NCI-H524 (cell line): ENCODE measurements at places on chromosomes 16 and 17.

DNA sequence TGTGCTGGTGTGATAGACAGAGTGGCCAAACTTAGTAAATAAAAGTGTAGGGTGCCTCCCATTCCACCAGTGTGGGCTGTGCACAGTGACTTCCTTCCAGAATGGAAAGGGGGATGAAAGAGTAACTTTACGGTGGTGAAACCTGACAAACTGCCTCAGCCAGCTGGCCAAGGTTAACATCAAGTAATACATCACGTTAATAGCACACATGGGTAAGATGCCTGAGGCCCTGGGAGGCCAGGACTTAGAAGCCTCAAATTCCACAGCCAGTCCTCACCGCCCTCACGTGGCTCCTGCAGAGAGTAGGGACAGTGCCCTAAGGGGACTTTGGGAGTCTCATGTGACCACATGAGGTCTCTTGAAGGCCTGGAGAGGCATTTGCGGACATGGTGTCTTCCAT is 14.1 kb downstream of the RMI2 start:
- no peak for DNase-seq

GRCh38 chr16:58046054-58046881 is 20.7 kb downstream of the MMP15 start:
- DNase-seq = no peak

DNA sequence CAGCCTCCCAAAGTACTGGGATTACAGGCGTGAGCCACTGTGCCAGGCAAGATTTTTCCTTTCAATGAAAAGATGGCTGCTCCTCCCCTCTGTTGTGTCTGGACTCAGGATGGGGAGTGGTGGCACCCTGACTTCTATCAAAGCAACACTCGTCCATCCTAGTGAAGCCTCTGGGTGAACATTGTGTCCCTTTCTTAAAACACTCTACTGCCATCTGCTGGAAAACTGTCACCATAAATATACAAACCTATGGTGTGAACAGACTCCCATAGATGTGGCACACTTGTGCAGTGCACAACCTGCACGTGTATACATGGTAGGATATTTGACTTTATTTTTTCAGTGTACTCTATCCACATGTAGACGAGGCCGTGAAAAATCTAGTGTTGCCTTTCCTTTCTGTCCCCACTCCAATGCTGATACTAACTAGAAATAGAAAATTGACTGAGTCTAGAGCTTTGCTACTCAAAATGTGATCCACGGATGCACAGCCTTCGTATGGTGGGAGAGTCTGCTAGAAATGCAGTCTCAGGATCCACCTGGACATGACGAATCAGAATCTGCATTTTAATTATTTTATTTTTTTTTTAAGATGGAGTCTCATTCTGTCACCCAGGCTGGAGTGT is 55.9 kb upstream of the PLCG2 start:
- DNase-seq = peak; percentile 93

DNA sequence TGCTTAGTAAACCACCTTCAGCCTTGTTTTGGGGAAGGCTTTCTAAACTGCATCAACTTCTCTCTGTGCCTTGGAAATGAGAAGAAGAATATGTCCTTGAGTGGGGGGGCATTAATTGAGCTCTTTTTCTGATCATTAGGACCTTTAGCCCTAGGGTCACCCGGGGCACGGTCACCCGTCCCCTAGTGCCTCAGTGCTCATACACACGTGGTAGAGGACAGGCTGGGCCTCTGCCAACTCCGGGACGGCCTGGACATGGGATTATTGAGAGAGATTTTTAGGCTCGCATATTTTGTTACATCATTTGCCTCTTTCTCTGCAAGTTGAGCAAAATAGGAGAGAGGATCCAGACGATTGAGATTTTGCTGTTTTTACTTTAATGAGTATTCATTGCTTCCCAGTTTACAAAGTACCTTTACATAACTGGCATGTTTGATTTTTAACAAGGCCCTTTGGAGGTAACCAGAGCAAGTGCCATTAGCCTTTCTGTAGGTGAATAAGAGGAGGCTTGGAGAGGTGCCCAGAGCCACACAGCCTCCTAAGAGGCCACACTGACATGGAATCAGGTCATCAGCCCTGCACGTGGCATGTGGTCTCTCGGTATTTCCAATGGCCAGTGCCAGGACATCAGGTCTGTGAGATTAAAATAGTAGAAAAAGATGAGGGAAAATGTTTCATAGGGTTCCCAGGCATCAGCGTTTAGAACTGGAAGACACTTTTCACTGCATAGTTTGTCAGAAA is 11.1 kb downstream of the PMM2 start:
- no peak for DNase-seq

DNA sequence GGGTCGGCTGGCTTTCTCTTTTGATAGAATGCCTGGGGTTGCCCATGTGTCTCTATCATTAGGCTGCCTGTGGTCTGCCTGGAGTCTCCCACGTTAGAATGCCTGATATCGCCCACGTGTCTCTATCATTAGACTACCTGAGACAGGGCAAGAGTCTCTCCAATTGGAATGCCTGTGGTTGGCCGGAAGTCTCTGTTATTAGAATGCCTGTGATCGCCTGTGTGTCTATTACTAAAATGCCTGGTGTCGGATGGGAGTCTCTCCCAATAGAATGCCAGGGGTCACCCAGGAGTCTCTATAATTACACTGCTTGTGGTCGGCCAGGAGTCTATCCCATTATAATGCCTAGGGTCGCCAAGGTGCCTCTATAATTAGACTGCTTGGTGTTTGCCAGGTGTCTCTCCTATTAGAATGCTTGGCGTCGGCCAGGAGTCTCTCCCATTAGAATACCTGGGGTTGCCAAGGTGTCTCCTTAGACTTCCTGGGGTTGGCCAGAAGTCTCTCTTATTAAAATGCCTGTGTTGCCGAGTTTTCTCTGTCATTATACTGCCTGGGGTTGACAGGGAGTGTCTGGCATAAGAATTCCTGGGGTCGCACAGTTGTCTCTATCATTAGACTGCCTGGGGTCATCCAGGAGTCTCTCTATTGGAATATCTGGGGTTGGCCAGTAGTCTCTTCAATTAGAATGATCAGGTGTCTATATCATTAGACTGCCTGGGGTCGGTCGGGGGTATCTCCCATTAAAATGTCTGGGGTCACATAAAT is 2272.8 kb downstream of the TP53TG3F start:
- no peak for DNase-seq

DNA sequence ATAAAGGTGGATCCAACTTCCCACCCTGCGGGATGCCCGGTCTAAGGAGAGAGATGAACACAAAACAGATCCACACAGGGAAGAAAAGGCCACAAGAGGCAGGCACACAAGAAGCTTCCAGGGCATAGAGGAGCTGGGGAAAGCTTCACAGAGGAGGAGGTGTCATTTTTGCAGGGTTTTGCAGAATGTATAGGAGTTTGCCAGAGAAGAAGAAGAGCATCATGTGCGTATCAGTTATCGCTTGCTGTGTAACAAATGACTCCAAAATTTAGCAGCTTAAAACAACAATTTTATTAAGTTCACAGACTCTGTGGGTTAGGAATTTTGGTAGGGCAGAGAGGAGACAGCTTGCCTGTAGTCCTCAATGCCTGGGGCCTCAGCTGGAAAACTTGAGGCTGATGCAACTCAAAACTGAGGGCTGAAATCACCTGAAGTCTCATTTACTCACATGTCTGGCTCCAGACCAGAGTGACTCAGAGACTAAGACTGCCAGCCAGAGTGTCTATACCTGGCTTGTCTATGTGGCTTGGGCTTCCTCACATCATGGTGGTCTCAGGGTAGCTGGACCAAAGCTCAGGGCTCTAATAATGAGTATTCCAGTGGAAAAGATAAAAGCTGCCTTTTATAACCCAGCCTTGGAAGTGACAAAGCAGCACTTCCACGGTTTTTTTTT is 33.9 kb upstream of the ZNF423 start:
- DNase-seq = no peak

- no peak for DNase-seq
These were observed 30.4 kb downstream of the TMEM100 start for GRCh38 chr17:55692276-55692675.

GRCh38 chr16:29848420-29849297 is 14.4 kb downstream of the CDIPT start:
- peak; percentile 84 for DNase-seq

DNA sequence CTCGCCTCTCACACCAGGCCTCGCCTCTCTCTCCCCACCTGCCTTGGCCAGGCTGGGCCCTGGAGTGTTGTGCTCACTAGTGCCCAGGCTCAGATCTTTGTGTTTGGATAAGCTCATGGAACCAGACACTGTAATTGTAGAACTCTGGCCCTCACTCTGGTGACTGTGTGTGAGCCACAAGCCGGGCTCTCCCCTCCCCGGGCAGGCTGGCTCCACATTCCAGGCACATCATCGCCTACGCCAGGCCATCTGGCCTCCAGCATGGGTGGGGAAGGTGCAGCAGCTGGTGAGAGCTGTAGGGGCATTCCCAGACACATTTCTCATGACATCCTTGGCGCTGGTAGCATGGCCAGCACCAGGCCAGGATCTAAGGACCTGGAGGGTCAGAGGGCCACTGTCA is 202.3 kb downstream of the RAB11FIP4 start:
- DNase-seq = peak; percentile 94

DNA sequence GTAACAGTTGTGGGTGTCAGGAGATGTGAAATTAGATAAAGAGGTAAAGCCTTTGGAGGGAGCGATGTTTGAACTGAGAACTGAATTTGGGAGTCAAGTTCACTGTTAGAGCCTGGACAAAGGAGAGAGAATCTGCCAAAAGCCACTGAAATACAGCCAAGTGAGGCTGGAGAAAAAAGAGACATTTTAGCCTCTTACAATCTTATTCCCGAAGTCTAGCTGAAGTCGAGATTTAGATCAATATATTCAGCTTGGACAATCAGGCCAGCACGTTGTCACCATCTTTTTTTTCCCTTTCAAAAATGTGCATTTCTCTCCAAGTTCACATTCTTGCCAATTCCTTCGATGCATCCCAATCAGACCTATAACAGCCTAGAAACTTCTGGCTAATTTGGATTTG is 312.2 kb downstream of the RBFOX1 start:
- no peak for DNase-seq

DNA sequence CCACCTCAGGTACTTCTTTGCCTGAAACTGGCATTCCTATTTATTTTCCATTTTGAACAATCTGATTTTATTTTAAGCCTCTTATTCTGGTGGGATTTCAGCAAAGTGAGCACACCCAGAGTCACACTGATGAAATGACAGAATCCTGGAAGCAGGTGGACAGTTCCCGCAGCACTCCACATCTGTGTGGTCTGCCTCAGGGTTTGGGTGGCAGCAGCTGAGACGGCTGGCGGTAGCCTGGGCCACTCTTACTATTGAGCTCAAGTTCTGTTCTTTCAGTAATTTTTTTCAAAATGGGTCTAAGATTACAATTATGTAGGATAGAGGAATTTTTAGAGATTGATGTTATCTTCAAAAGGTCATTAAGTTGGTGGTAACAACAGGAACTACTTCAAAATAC is 32.5 kb upstream of the ENDOV start:
- no peak for DNase-seq

DNA sequence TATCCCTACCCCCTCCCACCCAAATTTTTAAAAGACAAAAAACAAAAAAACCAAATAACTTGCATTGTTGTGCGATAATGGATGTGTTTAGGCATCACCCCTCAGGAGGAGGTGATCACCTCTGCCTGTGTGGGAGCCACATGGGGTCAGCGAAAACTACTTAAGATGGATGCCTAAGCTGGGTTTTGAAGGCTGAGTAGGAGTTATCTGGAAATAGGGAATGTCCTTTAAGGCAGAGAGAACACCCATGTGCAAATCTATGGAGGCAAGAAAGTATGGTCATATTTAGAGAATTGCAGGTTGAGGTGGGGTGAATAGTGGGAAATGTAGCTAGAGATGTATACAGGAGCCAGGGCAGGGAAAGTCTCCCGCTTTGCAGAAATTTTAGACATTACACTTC is 5.6 kb upstream of the TACO1 start:
- DNase-seq = no peak

GRCh38 chr16:50201787-50202186 is 48.7 kb downstream of the TENT4B start:
- DNase-seq = no peak

- no peak for DNase-seq
These were observed 5.6 kb downstream of the KIAA0513 start for GRCh38 chr16:85033171-85033570.

- DNase-seq = no peak
These were observed 220.0 kb downstream of the NTN1 start for GRCh38 chr17:9241371-9241712.

GRCh38 chr17:39679521-39680192 is 8.2 kb downstream of the PGAP3 start:
- no peak for DNase-seq

- DNase-seq = no peak
These were observed 24.2 kb downstream of the TOM1L2 start for GRCh38 chr17:17947966-17948365.

DNA sequence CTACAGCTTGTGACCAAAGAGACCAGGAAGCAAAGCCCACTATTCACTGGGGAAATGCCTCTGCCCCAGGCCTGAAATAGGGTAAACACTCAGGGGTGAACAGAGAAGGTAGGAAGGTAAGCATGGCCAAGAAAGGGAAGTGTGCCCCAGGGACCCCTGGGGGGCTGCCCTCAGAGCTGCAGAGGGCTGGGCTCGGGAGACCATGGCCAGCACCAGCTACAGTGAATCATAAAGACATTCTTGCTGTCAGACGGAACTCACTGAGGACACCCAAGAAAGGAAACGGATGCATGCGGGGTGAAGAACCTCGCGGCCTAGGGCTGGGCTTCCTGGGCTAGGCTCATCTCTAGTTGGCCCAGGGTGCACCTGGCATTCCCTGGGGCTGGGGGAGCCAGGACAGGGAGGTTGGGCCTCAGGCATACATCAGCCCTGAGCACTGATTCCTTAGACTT is 9.6 kb downstream of the HIC1 start:
- DNase-seq = no peak

GRCh38 chr16:79011282-79011681 is 589.3 kb downstream of the MAF start:
- no peak for DNase-seq

GRCh38 chr16:88955906-88956305 is 21.1 kb downstream of the CBFA2T3 start:
- DNase-seq = no peak

DNA sequence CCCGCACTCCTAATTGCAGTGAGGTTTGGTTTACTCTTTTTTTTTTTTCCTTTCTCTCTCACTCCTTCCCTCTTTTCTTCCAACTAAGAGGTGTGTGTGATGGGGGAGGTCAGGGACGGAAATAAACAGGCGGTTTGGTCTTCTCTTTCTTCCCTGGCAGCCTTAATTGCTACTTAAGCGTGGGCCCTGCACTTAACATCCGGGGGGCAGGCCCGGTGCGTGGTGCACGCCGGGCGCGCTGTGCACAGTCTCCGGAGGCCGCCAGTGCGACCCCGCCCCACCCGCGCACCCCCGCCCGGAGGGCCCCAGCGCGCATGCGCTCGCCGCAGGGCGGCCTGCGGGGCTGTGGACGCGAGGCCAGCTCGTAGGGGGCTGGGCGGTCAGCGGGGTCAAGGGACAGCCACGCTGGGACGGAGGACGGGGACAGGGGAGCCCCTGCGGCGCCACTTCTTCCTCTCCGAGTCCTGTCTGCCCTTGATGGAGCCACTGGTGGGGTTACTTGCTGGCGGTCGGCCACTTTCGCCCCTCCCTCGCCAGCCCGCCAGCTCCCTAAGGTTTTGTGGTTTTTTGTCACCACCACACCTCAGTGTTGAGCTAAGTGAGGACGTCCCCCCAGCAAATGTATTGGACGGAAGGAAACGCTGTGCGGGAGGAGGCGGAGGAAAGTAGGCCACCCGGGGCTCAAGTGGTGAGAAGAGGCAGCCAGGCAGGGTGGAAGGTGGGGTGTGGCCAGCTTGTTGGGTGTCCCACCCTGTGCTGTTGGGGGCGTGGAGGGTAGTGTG is 120.9 kb downstream of the MRM1 start:
- peak; percentile 55 for DNase-seq
